ENCODE measurements at places on chromosomes 7 and 10.

DNA sequence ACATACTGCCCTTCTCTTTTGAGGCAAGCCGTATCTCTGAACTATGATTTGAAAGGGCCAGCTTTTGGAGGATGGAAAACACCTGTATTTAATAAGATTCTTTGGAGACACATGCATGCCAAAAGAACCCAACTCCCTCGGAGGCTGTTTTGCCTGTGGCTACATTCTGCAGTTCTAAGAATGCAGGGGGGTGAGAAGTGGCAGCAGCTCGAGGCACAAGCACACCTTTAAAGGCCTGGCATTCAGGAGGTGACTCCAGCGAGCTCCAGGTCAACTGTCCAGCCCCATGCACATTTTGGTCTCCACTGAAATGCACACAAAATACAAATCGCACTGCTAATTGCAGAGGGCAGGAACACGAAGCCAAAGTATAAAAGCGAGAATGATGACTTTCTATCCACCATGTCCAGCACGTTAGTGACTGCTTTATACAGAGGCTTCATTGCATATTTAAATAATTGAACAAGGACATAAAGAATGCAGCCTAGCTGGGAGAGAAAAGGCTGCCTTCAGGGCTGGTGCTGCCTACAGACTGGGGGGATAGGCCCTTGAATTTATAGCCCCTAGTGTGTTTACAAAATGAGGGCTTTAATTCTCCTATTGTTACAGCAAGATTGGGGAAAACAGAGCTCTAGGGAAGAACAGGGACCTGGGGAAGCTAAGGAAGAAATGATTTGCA is 359.3 kb downstream of the PLXNA4 start:
- DNase-seq, result no peak

DNA sequence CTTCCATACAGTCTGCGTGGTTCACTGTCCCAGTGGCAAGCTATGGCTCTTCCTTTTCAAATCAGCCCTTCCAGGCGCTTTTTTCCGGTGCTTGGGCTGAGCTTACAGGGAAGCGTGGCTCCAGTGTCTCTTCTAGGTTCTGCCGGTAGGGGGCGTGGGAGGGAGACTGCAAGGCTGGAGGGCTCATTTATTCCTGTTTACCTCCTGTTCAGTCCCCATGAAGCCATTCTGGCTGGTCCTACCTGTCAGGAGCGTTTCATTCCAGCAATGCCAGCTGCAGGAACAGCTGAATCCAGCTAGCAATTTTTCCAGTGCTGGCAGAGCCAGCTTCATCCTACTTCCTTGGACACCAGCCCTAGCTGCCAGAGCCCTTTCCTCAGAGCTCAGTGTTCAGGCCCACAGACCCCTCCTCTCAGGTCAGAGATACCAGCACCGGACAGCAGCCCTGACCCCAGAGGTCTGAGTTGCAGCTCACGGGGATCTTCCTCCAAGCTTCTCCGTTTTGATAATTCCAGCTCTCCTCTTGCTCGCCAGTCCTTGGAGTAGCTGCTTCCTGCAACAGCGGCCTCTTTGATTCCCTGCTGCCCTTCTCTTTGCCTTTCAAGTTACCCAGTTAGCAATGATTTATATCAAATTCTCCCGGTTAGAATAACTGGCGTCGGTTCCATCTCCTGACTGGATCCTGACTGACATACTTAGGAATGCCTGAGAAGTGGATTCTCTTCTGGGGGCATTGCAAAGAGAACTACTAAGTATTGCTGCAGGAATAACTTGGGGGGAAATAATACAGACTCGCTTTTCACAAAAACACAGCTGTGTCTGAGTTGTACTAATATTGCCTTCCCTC is 129.8 kb downstream of the FRMD4A start:
- DNase-seq, result no peak

DNA sequence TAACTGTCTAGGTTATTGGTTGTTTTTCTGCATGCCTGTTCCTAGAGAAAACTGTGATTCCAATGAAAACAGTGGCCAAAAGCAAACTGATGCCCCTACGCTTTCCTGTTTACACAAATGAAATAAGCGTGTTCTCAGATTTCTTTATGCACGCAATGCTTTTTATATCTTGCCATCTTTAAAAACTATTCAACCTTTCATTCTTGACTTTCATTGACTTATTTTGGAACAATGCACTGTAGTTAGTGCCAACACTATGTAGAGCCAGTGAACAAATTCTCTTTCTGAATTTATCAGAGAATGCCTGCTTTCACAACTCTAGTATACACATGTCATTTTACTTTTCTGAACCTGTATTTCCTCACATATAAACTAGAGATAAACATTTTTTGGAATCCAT is 86.6 kb downstream of the CABCOCO1 start:
- no peak for DNase-seq

DNA sequence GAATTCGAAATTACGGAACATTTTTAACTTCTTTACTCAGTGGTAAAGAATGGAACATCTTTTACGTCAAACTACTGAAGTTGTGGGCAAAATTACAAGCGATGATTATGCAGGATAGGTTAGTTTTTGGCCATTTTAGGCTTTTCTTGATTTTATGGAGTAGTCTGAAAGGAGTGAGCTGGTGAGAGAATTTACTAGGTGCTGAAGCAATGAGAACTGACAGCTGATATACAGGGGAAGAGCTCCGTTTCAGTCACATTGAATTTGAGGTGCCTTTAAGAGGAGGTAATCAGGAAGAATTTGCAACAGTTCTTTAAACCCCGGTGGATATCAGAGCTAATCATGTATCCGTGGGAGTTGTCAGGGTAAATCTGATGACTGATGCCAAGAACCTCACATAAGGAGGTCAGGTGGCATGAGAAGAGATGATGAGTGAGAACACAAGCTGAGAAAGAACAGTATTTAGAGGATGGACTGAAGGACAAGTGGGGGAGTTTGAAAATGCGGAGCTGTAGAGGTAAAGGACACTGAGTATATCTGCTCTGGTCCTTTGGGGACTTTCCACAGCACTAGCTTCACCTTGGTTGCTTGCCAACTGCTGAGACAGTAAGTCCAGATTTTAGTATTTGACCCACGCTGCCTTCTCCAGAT is 104.3 kb downstream of the AHR start:
- no peak for DNase-seq

DNA sequence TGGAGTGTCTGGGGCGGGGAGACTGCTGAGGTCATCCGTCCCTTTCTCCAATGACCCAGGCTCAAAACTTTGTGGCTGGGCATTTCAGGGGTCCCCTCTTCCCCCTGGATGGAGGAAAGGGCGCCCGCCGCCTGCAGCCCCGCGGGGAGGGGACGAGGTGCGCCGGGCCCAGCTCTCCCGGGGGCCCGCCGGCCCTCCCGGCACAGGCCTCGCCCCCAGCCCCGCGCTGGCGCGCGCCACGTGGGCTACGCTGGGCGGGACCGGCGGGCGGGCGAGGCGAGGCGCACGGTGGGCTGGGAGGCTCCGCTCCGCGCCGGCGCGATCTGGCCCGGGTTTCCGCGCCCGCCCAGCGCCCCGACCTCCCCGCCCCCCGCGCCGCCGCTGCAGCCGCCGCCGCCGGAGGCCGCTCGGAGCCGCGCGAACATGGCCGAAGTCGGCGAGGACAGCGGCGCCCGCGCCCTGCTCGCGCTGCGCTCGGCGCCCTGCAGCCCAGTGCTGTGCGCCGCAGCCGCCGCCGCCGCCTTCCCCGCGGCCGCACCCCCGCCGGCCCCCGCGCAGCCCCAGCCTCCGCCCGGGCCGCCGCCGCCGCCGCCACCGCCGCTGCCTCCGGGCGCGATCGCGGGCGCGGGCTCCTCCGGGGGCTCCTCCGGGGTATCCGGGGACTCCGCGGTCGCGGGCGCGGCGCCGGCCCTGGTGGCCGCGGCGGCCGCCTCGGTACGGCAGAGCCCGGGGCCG is at the start of gene FOXK1:
TSS of gene FOXK1 (plus strand) at position 410 of the 735 bp plus-strand sequence. CDS start at position 424, 14 bp downstream.
- no peak for DNase-seq

DNA sequence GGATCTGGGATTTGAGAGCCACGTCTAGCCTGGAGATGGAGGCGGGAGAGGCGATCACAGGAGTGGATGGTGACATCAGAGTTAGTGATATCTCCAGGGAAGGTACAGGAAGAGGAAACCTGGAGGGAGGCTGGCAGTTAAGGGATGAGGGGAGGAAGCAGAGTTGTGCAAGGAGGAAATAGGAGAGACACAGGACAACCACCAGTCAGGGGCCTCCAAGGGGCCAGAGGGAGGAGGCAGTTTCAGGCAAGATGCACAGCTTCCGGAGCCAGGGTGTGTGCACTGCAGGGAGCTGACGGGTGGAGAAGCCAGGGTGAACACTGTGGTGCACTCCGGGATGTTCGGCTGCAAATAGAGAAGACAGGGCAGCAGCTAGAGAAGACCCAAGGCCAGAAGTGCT is 141.2 kb downstream of the GLI3 start:
- DNase-seq, result no peak

GRCh38 chr7:113000316-113001020 is 86.2 kb downstream of the GPR85 start:
- no peak for DNase-seq

- DNase-seq, result peak; percentile 91
These were observed 168.0 kb upstream of the ZNF32 start for GRCh38 chr10:43816351-43817321.

- no peak for DNase-seq
These were observed 28.8 kb upstream of the DIP2C start for GRCh38 chr10:718143-718700.

- DNase-seq, result peak; percentile 64
These were observed 45.8 kb upstream of the PRSS58 start for GRCh38 chr7:142303650-142304049.

- no peak for DNase-seq
These were observed 77.0 kb downstream of the NPY start for GRCh38 chr7:24361001-24361400.

GRCh38 chr7:47902013-47902412 is 46.3 kb downstream of the PKD1L1 start:
- no peak for DNase-seq

DNA sequence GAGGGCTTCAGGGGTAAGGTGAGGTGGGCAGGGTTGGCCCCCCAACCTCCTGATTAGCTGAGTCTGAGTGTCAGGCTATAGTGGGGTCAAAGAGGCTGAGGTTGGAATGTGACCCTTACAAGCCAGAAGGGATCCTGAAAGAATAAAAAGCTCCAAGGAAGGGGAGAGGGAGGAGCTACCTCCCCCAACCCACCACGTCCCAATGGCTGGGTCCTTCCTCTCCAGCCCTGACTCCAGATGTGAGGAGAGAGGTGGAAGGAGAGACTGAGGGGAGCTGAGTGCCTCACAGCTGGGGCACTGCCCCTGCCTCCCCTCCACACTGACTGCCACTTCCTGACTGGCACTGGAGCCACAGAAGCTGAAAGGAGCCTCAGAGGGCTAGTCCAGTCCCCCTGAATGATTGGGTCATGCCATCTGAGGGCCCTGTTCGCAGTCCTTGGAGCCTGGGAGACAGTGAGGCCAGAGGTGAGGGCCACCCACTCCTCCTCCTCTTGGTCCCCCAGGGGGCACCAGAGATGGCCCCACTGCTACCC is 20.6 kb downstream of the IMPDH1 start:
- DNase-seq, result no peak

DNA sequence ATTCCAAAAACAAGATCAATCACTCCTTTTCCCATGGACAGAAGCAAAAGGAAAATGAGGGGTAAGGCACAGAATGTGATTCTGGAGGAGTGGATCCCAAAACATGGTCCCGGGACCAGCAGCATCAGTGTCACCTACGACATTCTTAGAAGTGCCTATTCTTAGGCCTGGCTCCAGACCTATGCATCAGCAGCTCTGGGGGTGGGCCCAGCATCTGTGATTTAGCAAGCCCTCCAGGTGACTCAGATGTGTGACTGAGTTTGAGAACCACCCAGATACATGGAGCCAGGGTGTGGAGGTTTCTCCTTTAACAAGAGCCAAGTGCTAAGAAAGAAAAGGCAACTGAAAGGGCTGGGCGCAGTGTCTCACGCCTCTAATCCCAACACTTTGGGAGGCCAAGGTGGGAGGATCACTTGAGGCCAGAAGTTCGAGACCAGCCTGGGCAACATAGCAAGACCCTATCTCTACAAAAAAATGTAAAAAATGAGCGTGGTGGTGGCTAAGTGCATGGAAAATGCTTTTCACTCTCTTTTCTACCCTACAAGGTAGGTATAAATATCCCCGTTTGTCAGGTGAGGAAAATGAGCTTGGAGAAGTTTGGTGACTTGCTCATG is 17.1 kb upstream of the ARPC1A start:
- DNase-seq, result no peak

- no peak for DNase-seq
These were observed 13.9 kb downstream of the FKBP6 start for GRCh38 chr7:73341877-73342276.

DNA sequence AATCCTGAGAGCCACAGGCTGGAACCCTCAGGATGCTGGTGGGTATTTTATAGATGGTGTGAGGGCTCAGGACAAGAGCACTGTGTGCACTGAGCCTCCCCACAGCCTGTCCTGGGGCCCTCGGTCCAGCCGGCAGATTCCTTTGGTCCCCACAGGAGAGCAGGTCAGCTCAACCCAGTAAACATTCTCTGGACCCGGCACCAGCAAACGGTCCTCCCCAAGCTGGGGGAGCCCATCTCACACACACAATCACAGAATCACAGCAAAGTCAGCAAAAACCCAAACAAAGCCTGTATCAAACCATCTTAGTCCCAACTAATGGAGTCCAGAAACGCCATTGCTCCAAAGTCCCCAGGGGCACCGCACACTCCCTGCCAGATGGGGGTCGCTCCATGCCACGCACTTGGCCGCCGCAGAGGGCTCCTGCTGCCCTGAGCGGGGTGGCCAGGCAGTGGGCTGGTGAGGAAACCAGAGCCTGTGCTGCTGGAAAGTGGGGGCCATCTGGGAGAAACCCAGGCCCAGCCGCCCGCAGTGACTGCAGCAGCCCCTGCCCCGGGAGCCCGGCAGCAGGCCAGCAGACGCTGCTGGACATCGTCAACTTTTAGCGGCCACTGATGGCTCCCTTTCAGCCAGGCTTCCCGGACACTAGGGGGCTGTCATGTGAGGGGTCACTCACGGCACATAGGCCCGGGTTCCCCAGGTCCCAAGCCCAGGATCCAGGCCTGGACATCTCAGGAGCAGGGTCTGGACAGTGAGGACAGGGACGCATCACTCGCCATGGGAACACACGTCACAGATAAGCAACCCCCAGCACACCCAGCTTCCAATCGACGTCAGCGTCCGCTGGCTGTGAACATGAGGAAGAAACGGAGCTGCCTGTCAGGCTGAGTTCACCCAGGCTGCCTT is 52.6 kb downstream of the DPYSL4 start:
- no peak for DNase-seq

GRCh38 chr10:34960983-34961382 is 129.2 kb downstream of the CUL2 start:
- no peak for DNase-seq

DNA sequence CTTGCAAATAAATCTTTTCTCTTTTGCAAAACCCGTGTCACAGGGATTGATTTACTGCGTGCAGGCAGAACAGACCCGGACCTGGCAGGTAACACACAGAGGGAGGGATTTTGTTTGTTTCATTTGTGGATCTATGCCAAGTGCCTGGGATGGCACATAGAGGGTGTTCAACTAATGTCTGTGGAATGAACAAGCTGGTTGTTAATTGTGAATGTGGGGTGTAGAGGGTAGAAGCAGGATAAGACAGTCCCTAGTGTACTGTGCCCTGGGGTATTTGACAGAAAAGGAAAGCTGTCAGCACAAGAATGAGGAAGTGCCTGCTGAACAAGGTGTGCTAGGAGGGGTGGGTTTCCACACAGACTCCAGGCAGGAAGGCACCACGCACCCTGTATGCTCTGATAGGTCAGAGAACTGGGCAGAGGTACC is 331.8 kb downstream of the CALN1 start:
- no peak for DNase-seq
